ENCODE measurements at places on chromosomes 3 and 15.

DNA sequence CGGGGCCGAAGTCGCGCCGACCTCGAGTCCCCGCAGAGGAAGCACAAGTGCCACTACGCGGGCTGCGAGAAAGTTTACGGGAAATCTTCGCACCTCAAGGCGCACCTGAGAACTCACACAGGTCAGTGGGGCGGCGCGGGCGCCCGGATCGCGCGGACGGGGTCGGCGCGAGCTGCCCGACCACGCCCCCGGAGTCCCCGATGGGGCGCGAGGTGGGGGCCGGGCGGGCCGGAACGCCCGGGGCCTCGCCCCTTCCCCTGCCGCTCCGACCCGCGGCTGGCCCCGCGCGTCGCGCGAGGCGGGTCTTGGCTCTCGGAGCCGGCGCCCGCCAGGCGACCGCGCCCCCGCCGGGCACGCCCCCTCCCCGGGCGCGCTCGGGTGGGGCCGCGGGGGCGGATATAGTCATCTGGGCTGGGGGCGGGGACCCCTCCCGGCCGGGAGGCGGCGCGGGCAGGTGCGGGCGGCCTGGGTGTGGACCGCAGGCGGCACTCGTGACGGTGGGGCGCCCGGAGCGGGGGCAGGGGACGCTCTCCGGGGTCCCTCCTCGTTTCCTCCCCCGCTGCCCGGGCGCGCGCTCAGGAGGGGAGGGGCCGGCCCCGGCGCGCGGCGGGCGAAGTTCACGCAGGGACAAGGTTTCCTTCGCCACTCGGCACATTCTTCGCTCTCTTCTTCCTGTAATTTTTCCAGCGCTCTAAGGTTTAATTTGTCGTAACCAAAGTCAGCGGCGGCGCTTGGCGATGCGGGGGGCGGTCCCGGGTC, 1.2 kb downstream of the KLF13 start:
- no peak for DNase-seq

DNA sequence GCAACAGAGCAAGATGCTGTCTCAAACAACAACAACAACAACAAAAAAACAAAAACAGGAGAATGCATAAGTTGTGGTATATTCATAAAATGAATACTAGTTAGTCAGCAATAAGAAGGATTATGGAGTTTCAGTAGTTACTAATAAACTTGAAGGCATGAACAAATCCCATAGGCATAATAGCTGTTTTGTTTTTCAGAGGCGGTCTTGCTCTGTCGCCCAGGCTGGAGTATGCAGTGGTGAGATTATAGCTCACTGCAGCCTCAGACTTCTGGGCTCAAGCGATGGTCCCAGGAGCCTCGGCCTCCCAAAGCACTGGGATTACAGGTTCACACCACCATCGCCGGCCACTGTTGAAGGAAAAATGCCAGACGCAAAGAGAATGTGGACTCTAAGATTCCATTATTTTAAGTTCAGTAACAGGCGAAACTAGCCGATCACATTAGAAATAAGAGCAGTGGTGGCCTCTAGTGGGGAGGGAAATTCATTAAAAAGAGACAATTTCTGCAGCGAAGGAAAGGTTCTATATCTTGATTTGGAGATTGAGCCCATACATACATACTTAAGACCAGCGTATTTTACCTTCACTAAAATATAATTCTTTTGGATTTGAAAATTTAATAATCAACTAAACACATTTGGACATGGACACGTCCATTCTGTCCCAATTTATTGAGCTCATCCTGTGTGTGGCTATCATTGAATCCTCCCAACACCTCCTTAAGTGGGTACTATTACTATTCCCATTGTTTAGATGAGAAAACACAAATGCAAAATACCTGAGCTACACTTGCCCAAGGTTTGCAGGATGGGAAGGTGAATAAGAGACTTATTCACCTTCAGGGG, 27.4 kb upstream of the HDAC11 start:
- DNase-seq, result no peak

GRCh38 chr3:65935724-65936123, 103.0 kb downstream of the MAGI1 start:
- no peak for DNase-seq

GRCh38 chr3:143806038-143806437, 42.2 kb downstream of the SLC9A9 start:
- no peak for DNase-seq

DNA sequence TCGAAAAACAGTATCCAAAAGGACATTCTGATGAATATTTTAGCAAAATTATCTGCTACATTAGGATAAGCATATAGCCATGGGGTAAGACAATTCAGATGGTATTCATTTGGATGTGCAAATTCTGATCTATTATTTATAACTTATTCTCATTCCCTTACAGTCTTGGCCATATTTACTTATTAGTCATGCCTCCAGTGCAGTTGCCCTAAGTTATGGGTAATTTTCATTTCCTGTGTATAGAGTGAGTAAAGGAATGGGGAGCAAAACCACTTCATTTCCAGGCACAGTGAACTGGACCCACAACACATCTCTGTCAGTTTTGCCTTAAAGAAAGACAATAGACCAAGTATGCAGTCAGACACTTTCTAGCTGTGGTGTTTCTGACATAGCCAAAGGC, 134.3 kb downstream of the POLQ start:
- no peak for DNase-seq

GRCh38 chr15:78212008-78212407, 22.4 kb downstream of the ACSBG1 start:
- no peak for DNase-seq

- DNase-seq, result no peak
Observed at GRCh38 chr3:111852540-111852939, 6.5 kb upstream of the PHLDB2 start.

Data from activated CD8-positive, alpha-beta memory T cell treated with anti-CD3 and anti-CD28 coated beads for 48 hours (primary cell).